Kidney capillary endothelial cell (primary cell): ENCODE measurements at places on chromosomes 7 and 10.

DNA sequence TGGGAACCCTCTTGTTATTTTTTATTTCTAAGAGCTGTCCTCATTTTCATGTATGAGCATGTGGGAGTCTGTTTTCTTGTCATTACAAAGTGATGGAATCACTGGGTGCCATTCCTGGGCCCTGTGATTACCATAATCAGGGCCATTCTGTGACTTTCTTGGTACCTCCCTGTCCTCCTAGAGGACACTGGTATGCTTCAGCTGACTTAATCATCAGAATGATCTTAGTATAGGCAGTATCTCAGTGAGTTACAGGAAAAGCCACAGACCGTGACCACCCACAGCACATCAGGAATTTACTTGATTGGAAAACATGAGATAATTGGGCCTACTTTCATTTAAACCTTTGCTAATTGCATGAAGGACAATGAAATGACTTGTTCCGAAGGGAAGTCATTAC, 7.2 kb downstream of the NOM1 start:
- no peak for DNase-seq

DNA sequence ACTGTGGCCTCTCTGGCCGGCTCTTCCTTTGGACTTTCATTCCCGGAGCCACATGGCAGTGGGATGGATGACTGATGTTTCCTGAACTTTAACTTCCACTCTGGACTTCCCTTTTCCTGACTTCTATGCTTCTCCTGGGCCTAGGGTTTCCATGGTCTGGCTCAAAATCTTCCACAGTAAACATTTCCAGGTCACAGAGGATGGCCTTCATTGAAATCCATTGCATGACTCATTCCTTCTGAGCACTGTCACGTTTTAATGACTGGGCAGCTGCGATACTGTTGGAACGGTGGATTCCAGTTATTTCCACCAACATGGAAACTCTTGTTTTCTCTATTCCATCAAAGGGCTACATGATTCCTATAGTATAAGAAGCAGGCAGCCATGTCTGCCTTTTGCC, 24.4 kb upstream of the ZNF273 start:
- DNase-seq, result peak; percentile 26

DNA sequence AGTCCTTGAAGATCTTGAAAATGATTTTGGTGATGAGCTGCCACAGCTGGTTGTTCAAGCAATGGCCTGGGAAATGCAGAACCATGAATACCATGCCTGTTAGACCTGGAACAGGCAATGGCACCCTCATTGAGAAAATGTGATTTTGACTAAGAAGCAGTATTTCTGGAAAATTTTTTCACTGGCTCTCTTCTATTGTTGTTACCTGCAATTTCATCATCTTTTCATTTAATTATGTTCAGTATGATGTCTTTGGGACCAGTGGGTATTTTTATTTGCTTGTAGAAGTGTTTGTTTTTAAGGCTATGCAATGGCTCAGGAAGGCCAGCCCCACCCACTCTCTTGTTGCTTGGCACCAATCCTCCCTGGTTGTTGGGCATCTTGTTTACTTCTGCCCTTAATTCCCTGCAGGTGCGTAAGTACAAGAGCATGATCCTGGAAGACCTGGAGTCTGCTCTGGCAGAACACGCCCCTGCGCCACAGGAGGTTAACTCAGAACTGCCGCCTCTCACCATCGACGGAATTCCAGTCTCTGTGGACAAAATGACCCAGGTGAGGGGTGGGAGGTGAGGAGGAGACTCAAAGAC, 78.6 kb downstream of the NRF1 start:
- no peak for DNase-seq

GRCh38 chr10:94183666-94184264, 179.0 kb downstream of the NOC3L start:
- DNase-seq, result no peak

- no peak for DNase-seq
Observed at GRCh38 chr10:69516316-69516715, 56.9 kb downstream of the NEUROG3 start.

- no peak for DNase-seq
Observed at GRCh38 chr10:87976101-87976743, 112.8 kb downstream of the PTEN start.

GRCh38 chr10:50312464-50313437, 61.4 kb upstream of the ASAH2 start:
- no peak for DNase-seq

DNA sequence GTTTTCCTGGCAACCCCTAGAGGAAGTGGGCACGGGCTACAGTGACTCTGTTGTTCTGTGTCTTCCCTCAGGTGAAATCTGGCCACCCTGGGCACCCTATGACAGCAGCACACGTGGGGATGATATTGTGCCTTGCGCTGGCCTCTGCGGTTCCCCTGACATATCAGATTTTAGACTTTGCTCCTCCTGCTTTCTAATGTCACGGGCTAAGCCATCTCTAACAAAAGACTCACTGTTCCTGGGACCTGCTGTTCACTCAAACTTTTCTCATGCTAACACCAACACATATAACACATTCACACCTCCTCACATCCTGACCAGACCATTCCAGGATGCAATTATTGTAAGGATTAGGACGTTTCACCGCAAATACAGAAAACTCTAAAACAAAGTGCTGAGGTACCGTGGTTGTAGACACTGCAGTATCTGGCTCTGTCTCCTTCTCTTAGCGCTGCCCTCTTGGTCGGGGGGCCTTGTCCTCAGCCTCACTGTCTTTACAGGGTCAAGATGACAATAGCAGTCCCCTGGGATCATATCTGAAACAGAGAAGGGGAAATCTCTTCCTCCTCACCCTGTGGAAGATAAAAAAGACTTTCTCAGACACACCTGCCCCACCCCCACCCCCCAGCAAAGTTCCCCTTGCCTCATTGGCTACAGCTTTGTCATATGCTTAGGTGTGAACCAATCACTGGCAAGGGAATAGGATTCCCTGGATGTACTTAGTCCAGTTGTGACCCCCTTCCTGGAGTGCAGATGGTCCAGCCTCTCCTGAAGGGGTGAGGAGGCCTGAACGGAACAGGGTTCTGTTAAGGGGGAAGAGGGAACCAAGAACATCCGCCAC, 14.1 kb downstream of the CHN2 start:
- no peak for DNase-seq

GRCh38 chr10:31353574-31353973, 34.6 kb downstream of the ZEB1 start:
- DNase-seq, result peak; percentile 68

DNA sequence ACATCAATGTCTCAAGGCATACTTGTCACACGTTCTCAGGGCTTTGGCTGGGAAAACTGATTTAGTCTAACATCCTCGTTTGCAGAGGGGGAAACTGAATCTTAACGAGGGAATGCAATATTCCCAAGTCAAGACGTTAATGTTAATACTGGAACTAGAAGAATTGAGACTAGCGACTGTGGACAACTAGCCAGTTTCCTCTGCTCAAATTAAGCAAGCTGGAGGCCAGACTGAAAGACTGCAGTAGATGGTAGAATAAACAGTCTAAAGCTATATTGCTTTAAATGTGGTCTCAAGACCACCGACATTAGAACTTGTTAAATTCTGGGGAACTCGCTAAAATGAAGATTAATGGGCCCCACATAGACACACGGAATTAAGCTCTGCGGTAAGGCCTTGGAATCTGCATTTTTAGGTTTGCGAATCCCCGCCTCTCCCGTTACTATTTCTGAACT, 639 bp upstream of the TFAM start:
- DNase-seq, result no peak

DNA sequence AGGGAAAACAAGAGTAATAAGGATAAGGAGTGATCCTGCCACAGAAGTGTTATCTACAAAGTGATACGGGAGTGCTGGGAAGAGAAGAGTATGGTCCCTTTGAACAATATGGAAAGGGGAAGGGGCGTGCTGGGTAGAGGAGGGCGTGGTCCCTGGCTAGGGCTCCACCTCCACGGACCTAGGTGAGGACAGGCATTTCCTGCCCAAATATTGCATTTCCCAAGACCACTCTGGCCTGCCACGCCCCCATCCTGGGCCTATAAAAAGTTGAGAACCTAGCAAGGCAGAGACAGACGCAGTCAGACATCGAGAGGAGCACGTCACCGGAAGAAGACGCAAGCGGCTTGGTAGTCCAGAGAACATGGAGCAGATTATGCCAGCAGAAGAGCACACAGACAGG, 22.8 kb downstream of the VSTM4 start:
- no peak for DNase-seq

- DNase-seq, result peak; percentile 90
Observed at GRCh38 chr7:20596653-20597052, 18.8 kb upstream of the ABCB5 start.

DNA sequence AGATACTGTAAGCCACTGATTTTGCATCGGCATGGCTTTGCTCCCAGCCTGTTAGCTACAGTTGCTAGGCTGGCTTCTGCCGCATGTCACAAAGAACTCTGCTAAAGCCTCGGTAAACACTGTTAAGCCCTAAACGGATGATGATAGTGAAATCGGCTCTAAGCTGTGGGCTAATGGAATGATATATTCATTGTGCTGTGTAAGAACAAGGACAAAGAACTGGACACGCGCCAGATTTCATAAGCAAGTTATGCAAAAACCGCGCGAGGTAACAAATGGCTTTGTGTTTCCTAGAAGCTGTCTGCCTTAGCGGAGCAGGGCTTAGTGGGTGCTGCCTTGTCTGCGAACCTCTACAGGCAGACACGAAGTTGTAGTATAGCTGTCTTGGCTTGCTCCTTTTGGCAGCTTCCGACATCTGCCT, 331.3 kb upstream of the COBL start:
- DNase-seq, result peak; percentile 8

- no peak for DNase-seq
Observed at GRCh38 chr7:110944966-110945644, 145.8 kb upstream of the LRRN3 start.

GRCh38 chr10:89627830-89628229, 17.2 kb downstream of the PANK1 start:
- DNase-seq, result no peak

DNA sequence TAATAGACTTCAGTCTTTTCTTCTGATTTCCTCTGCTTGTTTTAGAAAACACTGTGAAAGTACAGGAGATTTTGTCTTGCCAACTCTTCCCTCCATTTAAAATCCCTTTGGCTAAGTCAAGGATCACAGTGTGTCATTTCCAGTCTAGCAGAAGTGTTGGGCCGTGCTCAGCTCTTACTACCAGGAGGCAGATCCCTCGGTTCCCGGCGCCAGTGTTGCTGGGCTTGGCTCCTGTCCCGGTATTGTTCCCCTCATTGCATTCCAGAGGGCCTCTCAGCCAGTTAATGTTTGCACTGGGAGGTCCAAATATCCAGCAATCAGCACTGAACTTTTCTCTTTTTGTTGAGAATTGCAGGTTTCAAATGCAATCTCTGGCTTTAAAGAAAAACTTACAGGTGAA, 612.1 kb upstream of the MGMT start:
- DNase-seq, result peak; percentile 72

DNA sequence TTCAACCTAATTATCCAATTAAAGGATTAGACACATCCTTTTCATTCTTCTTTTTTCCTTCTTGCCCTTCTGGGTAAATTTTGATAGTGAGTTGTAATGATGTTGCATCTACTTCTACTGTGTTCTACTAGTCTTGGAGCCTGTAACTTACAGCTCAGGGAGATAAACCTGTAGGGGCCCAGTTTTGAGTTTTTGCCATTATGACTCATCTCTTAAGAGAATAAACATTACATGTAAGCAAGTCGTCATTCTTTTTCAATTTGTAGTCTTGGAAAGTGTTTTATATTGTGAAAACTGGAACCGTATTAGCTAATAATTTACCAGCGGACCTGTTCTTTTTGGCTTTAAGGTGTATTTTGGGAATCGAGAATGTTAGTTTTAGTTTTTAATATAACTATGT, 89.7 kb upstream of the RPA3 start:
- no peak for DNase-seq
